T-cell (primary cell): ENCODE measurements at places on chromosomes 6 and 20. TPM values are rescaled to one million over a fixed set of nuclear protein-coding genes. Genes with fewer than 3 reads are reported as not detected.

Gene HUS1B
- 2.8 TPM for total RNA-seq

Gene CLPSL1
- not detected for total RNA-seq

Gene NOX3
- not detected for total RNA-seq

Gene TUBB2B
- 0.46 TPM for total RNA-seq
